ENCODE measurements at places on chromosomes 16 and 17. TPM values are rescaled to one million over a fixed set of nuclear protein-coding genes. Genes with fewer than 3 reads are reported as not detected.

DNA sequence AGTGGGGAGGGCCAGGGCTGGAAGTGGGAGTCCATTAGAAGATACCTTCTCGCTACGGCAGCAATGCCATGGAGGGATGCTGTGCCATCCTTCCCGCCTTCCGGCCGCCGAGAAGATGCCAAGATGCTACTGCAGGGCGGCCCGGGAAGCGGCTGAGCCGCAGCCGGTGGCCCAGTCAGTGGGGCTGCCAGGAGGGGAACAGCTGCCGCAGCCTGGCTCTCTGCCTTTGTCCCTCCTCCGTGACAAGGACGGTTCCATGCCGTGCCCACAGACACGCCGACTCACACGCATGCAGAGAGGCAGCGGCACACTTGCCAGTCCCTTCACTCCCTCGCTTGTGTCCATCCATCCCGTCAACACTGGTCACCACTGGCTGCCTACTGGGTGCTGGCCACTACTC is 20.2 kb upstream of the NCBP3 start:
- no peak for DNase-seq

GRCh38 chr16:76879420-76879819 is 311.6 kb upstream of the MON1B start:
- DNase-seq: no peak

- peak; percentile 48 for DNase-seq
Measured at GRCh38 chr17:38322156-38322779, 21.5 kb downstream of the GPR179 start.

DNA sequence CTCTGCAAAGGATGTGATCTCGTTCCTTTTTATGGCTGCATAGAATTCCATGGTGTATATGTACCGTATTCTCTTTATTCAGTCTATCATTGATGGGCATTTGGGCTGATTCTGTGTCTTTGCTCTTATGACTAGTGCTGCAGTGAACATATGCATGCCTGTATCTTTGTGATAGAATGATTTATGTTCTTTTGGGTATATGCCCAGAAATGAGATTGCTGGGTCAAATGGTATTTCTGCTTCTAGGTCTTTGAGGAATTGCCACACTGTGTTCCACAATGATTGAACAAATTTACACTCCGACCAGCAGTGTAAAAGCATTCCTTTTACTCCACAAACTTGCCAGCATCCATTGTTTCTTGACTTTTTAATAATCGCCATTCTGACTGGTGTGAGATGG is 60.2 kb upstream of the ADORA2B start:
- DNase-seq: no peak

GRCh38 chr16:76976101-76976500 is 214.9 kb upstream of the MON1B start:
- no peak for DNase-seq

The CLDN7 gene
- total RNA-seq: 248 TPM
